ENCODE measurements at places on chromosomes 5 and 9.

- DNase-seq: no peak
Observed at GRCh38 chr5:164352695-164353094, 847.3 kb downstream of the MAT2B start.

GRCh38 chr5:31107091-31107518, 86.4 kb upstream of the CDH6 start:
- DNase-seq: no peak

GRCh38 chr5:113249206-113249605, 185.6 kb downstream of the TSSK1B start:
- DNase-seq: no peak

GRCh38 chr9:37340961-37341360, 81.5 kb upstream of the GRHPR start:
- DNase-seq: no peak

DNA sequence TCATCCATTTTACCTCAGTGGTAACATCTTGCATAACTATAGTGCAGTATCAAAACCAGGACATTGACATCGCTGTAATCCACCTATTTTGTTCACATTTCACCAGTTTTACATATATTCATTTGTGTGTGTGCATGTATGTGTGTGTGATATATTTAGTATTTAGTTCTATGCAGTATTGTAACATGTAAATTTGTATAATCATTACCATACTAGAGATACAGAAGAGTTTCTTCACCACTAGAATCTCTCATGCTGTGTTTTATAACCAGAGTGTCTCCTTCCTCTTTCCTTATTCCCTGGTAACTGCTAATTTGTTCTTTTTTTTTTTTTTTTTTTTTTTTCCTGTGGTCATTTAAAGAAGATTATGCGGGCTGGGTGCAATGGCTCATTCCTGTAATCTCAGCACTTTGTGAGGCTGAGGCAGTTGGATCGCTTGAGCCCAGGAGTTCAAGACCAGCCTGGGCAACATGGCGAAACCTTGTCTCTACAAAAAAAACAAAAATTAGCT, 11.0 kb downstream of the RASA1 start:
- DNase-seq: no peak

DNA sequence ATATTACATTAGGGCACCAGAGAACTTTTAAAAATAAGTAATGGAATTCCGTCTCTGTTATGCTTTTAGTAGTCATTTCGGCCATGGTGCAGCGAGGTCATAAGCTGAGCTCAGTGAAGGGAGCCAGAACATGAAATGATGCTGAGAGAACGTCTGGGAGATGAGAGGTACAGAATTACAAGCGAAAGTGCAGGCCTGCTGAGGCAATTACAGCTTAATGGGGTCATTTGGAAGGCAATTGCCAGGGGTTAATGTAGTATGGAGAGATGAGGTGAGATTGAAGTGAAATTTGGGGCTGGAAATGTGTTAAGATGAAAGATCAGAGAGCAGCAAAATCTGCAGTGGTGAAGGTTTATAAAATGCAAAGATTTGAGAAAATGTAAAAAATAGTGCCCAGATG, 96.5 kb downstream of the PBX3 start:
- DNase-seq: no peak

DNA sequence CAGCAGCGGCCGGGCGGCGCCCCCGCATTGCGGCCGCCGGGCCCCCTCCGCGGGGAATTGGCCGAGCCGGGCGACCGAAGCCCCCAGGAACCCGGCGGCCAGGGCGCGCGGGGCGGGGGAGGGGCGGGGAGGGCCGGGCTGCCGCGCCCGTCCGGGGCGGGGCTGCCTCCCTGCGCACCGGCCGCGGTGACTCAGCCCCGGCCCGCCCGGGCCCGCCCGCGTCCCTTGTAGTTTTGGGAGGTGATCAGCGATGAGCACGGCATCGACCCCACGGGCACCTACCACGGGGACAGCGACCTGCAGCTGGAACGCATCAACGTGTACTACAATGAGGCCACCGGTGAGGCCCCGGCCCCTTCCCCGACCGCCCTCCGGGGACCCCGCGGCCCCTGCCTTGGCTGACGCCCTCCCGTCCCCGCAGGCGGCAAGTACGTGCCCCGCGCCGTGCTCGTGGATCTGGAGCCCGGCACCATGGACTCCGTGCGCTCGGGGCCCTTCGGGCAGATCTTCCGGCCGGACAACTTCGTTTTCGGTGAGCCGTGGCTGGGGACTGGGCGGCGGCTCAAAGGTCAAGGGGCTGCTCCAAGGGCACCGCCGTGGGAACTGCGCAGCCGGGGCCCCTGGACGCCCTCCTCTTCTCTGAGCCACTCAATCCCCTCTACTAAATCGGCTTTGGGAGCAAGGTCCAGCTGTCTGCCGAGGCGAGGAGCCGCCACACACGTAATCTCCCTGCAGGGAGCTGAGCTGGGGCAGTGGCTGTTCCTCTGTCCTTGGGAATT, 592 bp downstream of the TUBB4B start:
- DNase-seq: peak; percentile 80

- DNase-seq: no peak
Observed at GRCh38 chr9:116284518-116284917, 130.9 kb downstream of the PAPPA start.

GRCh38 chr5:64874753-64875152, 106.0 kb downstream of the CWC27 start:
- no peak for DNase-seq

Data from CD8-positive, alpha-beta T cell (primary cell).